ENCODE measurements at places on chromosomes 1 and 21.

- DNase-seq, result no peak
Observed at GRCh38 chr1:37930246-37931101, 16.4 kb downstream of the INPP5B start.

DNA sequence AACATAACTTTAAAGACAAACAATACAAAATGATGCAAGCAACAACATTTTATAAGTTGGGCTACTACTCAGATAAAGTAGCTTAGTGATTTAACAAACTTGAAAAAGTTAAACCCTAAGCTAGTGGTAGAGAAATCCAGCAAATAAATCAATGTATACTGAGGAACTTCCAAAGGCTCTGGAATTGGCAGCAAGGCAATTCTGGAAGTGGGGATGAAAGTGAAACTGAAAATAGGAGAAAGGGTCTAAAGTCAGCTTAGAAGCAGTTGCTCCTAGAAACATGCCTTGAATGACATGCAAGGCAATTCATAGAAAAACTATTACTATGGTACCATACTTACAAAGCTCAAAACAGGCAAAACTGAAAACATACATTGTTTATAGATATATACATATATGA is 90.0 kb upstream of the CAMK1G start:
- no peak for DNase-seq

- DNase-seq, result no peak
Observed at GRCh38 chr1:212244441-212244840, 40.8 kb upstream of the PPP2R5A start.

DNA sequence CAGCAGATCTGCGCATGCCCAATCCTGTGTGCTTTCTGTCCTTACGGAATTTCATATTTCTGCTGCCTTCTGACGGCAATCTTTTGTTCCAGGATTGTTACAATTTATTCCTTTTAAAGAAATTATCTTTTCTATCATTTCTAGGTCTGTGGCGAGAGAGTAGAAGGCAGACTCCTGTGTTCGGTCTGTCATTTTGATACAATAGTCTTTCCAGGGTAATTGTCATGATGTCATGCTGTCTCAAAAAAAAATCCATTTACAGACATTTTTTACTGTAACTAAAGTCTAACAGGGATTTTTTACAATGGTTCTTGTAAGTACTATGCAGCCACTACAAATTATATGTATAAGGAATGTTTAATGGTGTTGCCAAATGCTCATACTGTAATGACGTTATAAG is 9.0 kb upstream of the KRTAP7-1 start:
- DNase-seq, result no peak

DNA sequence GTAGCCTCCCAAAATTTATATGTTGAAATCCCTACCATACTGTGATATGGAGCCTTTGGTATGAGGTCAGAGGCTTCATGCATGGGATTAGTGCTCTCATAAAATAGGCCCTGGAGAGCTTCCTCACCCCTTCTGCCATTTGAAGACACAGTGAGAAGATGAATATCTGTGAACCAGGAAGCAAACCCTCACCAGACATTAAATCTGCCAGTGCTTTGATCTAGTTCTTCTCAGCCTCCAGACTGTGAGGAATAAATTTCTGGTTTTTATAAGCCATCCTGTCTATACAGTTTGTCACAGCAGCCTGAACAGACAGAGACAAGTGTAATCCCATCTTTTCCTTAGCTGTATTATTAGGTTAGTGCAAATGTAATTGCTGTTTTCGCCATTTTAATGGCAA is 88.4 kb downstream of the OLFML2B start:
- no peak for DNase-seq

DNA sequence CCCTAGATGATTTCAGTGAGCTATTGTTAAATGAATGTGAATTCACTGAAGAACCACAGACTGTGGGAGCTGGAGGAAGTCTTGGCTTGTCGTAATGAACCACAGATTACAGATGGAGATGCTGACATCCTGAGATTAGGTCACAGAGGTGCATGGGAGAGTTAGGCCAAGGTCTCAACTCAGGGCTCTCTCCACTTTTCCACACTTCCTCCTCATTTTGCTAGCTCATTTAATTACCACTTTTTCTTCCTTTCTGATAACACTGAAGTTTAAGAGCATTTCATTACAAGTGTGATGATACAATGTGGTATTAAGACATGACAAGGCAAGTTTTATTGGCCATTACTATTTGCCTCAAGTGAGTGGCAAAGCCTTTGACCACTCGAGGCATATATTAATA is 30.8 kb downstream of the ST6GALNAC3 start:
- DNase-seq, result no peak

DNA sequence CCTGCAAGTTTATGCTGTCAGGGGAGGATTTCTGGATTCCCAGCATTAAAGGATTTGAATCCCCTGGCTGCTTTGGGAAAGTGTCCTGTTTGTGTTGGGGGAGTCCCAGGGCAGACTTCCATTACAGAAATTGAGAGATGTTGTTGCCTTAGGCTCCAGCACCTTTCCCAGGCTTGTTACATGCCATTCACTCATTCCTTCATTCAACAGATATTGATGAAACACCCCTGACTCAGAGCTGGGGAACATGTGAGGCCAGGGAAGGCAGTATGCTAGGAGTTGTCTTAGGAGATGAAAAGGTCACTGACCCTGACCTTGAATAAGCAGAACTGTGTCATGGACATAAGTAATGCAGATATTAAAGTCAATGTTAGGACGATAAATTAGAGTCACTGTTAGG is 161.7 kb downstream of the NTMT2 start:
- DNase-seq, result no peak

DNA sequence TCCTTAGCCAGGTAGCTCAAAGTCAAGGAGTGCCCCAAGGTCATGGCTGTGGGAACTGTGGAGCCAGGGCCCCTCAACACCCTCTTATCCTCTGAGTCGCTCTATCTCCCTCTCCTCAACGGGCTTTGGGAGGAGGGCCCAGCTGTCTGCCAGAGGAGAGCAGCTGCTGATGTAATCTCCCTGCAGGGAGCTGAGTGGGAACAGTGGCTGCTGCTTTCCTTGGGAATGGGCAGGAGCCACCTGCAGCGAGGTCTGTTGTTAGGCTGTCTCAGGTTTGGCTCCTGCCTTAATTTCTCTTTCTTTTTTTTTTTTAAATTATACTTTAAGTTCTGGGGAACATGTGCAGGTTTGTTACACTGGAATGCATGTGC is 58.8 kb upstream of the MAP1LC3C start:
- no peak for DNase-seq

- DNase-seq, result no peak
Observed at GRCh38 chr1:71634159-71634558, 553.3 kb upstream of the ZRANB2 start.

DNA sequence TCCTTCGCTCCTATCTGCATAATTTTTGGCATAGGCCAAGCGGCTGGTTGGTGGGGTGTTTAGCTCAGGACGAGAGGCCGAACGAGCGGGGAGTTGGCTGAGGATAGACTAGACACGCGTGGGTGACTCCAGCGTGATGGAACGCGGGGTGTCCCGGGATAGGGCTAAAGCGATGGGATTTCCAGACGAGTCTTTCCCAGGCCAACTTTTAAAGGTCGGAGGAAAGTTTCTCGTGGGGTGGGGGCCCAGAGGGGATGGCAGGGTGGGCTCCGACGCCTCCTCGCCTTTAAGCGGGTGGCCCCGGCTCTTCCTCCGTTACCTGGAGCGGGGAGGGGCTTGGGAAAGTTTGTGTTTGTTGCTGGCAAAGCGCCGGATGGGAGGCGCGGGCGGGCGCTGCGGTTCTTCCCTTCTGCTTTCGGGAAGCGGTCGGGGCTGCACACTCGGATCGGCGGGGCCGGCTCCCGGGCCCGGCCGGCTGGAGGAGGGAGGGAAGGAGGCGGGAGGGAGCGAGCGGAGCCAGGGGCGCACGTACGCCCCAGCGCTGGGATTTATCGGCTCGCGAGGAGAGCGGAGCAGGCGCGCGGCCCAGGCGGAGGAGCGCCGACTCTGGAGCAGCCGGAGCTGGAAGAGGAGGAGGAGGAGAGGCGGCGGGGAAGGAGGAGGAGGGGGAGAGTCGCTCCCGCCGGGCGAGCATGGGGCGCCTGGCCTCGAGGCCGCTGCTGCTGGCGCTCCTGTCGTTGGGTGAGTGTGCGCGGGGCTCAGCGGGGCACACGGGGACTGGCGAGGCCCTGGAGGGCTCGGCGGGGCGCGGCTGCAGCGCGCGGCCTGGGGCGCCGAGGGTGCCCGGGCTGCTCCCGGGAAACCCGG is at the start of gene PTGFRN:
Gene PTGFRN, plus strand, starts transcription at position 405 of the 867 bp plus-strand sequence. Its CDS starts 288 bp downstream, at position 693.
- DNase-seq, result peak; percentile 8

GRCh38 chr1:67722292-67722944 is 37.4 kb downstream of the GADD45A start:
- no peak for DNase-seq

DNA sequence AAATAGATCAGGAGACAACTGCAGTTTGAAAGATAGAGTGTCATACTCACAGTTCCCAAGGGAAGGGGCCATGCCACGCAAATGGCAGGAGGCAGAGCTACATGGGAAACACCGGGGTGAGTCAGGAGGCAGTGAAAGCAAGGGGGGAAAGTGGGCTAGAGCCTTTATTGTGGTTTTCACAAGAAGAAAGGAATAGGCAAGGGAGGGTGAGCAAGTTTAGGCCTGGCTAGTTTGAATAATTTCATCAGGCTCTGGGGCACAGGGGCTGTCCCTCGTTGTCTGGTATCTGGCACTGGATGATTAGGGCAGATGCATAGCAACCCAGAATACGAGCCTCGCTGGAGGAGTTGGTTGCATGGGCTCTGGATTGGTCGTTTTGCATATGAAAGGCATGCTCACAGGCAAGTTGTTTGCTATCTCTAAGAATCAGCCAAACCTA is 17.0 kb upstream of the ITLN2 start:
- no peak for DNase-seq

GRCh38 chr1:162357681-162358266 is 18.9 kb downstream of the SPATA46 start:
- DNase-seq, result no peak

GRCh38 chr1:10975567-10976326 is 36.7 kb upstream of the TARDBP start:
- no peak for DNase-seq
